ENCODE measurements at places on chromosomes 12 and 14.

GRCh38 chr14:91167380-91167770 is 53.5 kb downstream of the DGLUCY start:
- no peak for DNase-seq

DNA sequence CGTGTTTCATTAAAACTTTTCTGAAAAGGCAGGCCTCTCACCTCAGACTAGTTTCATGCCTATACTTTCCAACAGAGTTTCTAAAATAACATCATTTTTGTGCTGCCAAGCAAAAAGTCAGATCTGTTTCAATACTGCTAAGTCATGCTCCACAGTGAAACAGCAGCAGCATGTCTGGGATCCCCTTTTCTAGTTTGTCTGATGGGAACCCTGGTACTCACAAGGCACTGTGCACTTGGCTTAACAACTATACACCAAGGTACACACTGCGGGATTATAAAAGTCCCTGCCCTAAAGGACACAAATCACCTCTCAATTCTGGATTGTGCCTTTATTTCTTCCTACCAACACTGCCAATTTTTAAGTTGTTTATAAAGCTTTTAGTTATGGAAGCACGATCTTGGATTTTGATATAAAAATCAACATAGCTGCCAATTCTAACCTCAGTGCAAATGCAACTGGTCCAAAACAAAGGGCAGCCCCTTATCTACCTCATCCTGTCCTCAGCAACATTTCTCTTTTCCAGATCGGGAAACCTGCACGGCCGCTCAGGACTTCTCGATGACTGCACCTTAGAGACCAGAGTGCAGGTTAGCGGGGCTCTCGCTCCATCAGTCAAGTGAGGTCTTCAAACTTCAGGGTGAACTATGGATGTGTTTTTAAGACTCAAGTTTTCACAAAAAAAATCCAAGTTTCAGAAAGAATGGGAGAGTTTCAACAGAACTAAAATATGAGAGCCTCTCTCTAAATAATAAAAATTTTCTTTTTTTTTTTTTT is 1.7 kb upstream of the EIF5 start:
- DNase-seq: no peak

- no peak for DNase-seq
Measured at GRCh38 chr12:91225316-91225715, 42.7 kb upstream of the DCN start.

- peak; percentile 24 for DNase-seq
Measured at GRCh38 chr12:6199531-6200255, 507 bp upstream of the CD9 start.

GRCh38 chr14:94054936-94055335 is 26.1 kb downstream of the DDX24 start:
- DNase-seq: no peak

- no peak for DNase-seq
Measured at GRCh38 chr12:118237052-118237665, 101.2 kb downstream of the PEBP1 start.

DNA sequence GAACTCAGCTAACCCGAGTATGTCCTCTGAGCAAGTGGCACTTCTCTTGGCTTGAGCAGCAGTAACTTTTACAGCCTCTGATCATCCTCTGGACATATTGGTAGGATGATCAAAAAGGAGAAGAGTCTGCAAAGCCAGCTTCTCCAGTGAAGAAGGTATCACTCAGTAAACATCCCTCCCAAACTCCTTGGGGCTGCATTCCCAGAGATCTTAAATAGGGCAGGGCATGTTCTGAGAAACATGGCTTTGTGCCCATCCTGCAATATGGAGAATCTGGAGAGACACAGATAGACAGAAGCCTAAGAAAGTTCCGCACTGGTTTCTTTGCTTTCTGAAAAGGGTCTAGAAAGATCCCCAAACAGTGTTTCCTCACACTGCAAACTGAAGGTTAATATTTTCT is 65.4 kb downstream of the RBM19 start:
- DNase-seq: no peak

GRCh38 chr14:52233693-52234092 is 33.8 kb upstream of the PTGDR start:
- DNase-seq: no peak

DNA sequence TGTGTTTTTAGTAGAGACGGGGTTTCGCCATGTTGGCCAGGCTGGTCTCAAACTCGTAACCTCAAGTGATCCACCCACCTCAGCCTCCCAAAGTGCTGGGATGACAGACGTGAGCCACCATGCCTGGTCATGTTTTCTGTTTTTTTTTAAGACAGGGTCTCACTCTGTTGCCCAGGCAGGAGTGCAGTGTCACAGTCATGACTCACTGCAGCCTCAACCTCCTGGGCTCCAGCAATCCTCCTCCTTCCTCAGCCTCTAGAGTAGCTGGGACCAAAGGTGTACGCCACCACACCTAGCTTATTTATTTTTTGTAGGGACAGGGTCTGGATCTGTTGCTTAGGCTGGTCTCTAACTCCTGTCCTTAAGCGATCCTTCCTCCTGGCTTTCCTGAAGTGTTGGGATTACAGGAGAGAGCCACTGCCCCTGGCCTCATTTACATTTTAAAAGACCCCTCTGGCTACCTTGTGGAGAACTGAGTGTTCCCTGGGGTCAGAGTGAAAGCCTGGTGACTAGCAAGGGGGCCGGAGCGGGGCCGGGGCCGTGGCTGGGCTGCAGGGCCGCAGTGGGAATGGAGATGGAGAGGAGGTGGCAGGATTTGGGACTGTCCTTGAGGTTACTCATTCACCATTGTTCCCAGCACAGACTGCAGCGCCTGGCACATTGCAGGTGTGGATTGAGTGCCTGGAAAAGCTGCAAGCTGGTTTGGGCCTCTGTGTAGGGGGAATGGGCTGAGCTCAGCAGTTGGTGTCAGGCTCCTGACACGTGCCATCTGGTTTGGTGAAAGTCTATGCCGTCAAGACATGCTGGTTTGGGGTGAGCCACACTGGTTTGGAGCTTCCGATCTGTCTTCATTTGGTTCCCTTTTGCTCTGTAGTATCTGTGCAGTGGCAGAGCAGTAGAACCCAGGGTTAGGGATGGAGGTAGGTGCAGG is 18.1 kb downstream of the KMT5A start:
- no peak for DNase-seq

GRCh38 chr12:40144023-40144422 is 38.1 kb upstream of the SLC2A13 start:
- no peak for DNase-seq

- DNase-seq: no peak
Measured at GRCh38 chr12:114911196-114911595, 227.2 kb upstream of the TBX3 start.

DNA sequence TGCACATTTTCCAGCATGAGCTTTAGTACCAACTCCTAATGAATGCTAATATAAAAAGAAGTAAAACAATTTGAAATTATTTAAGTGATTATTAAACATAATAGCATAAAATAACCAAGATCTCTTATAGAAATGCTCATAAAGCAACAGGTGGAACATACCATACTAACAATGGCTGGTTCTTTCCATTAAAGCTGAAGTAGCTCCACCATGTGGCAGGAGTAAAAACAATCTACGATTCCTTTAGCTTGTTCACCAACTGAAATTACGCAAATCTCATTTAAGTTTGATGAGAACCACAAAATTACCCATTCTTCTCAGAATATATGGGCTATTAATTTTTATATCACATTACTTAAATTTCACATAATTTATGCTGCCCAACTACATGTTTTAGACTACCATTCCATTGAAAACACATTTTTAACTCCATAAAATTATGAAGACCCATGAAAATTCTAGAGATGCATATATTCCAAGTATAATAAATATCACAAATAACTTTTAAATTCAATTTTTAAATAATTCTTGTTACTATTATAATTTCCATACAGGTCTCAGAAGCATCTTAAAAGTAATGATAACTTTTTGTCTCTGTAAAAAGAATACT is 213.6 kb downstream of the DAD1 start:
- DNase-seq: no peak

DNA sequence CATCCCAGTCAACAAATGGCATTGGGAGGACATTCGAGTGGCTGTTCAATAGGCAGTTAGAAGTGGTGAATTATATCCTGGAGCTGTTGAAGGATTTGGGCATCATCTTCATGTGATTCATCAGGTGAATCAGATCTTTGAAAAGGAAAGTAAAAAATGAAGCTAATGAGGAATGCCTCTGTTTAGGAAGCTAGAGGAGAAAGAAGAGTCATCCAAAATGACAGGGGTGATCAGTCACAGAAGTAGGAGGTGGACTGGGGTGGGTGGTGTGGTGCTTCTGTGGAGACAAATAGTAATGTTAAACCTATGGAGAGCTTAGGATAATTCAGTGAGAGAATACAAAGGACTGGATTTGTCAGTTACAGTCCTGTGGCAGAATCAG is 32.7 kb downstream of the DIP2B start:
- DNase-seq: no peak

- no peak for DNase-seq
Measured at GRCh38 chr14:34324363-34324795, 137.7 kb downstream of the SPTSSA start.

Data from activated T-cell treated with anti-CD3 and anti-CD28 coated beads, Interleukin-2, amount 50 U/mL, for 1 hour (primary cell).